ENCODE measurements at places on chromosomes 13 and 19.

- no peak for DNase-seq
Observed at GRCh38 chr13:97574926-97575325, 141.0 kb downstream of the RAP2A start.

DNA sequence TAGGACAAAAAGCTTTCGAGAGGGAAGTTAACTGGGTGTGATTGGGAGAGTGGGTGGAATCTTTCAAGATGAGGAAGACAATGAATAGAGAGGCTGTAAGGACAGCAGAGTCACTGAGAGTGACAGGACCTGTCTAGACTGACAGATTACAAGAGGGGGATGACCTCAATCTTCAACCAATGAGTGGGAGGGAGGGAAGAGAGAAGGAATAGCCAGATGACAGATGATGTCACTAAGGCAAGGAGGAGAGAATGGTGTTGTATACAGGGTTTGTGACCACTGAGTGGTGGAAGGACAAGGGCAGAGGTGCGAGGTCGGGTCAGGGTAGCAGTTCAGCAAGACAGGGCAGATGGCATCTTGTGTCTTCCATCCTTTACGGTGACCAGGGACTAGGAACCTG lies 5.8 kb upstream of the ILF3 start:
- no peak for DNase-seq

GRCh38 chr13:95697052-95697680 lies 20.2 kb downstream of the DNAJC3 start:
- no peak for DNase-seq

DNA sequence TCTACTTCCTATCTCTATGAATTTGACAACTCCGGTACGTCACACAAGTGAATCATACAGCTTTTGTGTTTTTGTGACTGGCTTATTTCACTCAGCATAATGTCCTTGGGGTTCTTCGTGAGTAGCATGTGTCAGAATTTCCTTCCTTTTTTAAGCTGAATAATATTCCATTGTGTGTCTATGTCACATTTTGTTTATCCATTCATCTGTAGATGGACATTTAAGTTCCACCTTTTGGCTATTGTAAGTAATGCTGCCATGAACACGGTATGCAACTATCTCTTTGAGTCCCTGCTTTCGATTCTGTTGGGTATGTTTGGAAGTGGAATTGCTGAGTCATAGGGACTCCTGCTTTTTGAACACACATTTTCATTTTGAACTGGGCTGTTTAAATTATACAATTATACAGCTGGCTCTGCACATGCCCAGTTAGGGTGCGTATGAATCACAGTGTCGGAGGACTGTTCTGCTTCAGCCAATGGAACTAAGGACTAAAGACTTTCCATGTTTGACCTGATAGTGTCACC lies 43.0 kb upstream of the C13orf42 start:
- no peak for DNase-seq

All from NCI-H1436 treated with DMSO at 0.1 percent for 48 hours (cell line).